Astrocyte (in vitro differentiated cells and primary cell): ENCODE measurements at places on chromosomes 13 and 19. TPM values are rescaled to one million over a fixed set of nuclear protein-coding genes. Genes with fewer than 3 reads are reported as not detected.

DNA sequence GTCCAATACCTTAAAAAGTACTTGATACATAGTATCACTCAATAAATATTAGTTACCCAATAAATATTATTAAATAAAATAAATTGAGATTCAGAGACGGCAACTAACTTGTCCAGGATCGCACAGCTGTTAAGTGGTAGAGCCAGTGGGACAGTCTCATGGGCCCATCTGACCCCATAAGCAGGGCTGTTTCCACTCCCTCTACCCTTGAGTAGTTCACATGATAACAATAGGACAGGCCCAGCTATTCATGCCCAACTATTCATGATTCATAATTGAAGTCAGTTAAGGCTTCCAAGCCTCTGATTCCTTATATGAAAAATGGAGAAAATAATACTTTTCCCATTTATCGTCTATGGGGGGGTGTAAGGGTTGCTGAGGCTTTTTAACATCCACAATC is 78.2 kb downstream of the C13orf42 start:
- peaks cover 3% of the 10 kb centered on the region for H3K27me3 ChIP-seq
- no peak overlapping the region for H3K27ac ChIP-seq
- no peaks in the 10 kb centered on the region for H3K4me1 ChIP-seq
- no peak overlapping the region for H3K4me3 ChIP-seq

DNA sequence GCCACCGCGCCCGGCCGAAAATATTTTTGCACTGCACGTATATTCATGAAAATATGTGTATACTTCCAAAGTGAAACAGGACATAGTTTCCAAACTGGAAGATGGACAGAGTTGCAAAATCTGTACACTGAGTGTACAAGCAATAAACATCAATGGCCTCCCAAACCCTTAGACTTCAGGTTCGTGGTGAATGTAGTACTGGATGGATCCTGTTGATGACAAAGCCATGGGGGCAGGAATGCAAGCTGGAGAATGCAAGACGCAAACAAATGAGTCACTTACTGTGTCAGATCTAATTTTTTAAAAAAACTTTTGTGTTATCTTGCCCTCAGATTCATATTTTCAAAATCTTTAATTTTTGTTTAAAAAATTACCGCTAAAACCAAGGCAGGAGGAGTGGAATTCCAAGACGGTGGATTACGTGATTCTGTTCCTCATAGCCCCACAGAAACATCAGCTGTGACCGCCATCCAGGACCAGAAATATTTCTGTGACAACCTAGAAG is 12.7 kb upstream of the LILRA2 start:
- no peak overlapping the region for H3K4me3 ChIP-seq
- H3K4me1 ChIP-seq = no peaks in the 10 kb centered on the region
- H3K36me3 ChIP-seq = no peaks in the 10 kb centered on the region

GRCh38 chr19:13014101-13014920 is 19.0 kb downstream of the NFIX start:
- DNase-seq = no peak
- no peaks in the 10 kb centered on the region for H3K27me3 ChIP-seq
- H3K4me1 ChIP-seq = peaks cover 82% of the 10 kb centered on the region

GRCh38 chr19:45296355-45296754 is 26.3 kb downstream of the CKM start:
- H3K36me3 ChIP-seq = peaks cover 4% of the 10 kb centered on the region
- no peak overlapping the region for H3K27ac ChIP-seq
- no peak for DNase-seq
- no peak overlapping the region for H3K4me3 ChIP-seq
- H3K4me1 ChIP-seq = no peaks in the 10 kb centered on the region

DNA sequence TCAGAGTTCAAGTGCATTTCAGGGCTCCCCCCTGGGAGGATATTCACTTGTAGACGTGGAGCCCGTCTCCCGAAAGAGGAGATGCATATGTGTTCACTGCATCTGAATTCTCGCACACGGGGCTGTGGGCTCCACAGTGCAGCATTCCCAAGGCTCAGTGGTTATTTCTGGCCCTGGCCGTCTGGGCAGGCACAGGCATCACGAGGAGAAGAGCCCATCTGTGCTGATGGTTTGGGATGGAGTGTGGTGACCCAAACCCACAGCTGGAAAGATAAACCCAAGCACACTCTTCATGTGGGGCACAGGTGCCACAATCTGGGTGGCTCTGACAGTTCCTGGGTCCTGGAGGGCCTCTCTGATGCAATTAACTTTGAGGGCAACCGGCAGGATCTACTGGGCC is 242.1 kb downstream of the TSHZ3 start:
- no peaks in the 10 kb centered on the region for H3K27me3 ChIP-seq
- H3K4me3 ChIP-seq = no peak overlapping the region
- DNase-seq = no peak
- H3K27ac ChIP-seq = no peak overlapping the region
- no peaks in the 10 kb centered on the region for H3K4me1 ChIP-seq

DNA sequence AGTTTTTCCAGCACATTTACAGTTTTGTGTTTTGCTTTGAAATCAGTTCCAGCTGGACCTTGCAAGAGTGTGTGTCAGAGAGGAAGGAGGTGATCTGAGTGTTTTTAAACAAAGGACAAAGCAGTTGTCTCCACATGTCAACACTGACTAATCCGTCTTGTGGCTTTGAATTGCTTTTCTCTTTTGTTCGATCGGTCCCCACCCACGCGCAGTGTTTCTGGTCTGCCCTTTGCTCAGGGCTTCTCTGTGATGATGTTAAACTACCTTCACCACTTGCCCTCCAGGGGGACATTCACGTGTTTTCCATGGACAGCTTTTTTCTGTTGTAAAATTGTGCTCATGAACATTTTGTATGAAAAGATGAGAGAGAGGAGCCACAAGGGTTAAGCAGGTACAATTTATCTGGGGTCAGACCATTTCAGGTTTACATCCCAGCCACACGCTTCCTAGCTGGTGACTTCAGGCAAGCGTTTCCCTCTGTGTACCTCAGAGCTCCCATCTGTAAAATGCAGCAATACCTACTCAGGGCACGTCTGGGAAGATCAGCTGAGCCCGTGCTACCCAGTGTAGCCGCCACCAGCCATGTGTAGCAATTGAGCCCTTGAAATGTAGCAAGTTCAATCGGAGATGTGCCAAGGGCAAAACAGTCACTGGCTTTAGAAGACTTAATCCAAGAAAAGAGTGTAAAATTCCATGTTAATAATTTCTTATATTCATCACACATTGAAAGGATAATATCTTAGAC is 13.5 kb upstream of the PLA2G4C start:
- peaks cover 4% of the 10 kb centered on the region for H3K36me3 ChIP-seq
- H3K4me3 ChIP-seq = no peak overlapping the region
- peaks cover 19% of the 10 kb centered on the region for H3K4me1 ChIP-seq

- H3K36me3 ChIP-seq = no peaks in the 10 kb centered on the region
- H3K27me3 ChIP-seq = no peaks in the 10 kb centered on the region
- no peak overlapping the region for H3K27ac ChIP-seq
- H3K4me1 ChIP-seq = peaks cover 7% of the 10 kb centered on the region
Observed at GRCh38 chr19:56110515-56111448, 10.3 kb downstream of the ZNF787 start.

GRCh38 chr13:96772426-96772825 is 221.8 kb downstream of the OXGR1 start:
- no peaks in the 10 kb centered on the region for H3K36me3 ChIP-seq
- H3K4me1 ChIP-seq = no peaks in the 10 kb centered on the region

DNA sequence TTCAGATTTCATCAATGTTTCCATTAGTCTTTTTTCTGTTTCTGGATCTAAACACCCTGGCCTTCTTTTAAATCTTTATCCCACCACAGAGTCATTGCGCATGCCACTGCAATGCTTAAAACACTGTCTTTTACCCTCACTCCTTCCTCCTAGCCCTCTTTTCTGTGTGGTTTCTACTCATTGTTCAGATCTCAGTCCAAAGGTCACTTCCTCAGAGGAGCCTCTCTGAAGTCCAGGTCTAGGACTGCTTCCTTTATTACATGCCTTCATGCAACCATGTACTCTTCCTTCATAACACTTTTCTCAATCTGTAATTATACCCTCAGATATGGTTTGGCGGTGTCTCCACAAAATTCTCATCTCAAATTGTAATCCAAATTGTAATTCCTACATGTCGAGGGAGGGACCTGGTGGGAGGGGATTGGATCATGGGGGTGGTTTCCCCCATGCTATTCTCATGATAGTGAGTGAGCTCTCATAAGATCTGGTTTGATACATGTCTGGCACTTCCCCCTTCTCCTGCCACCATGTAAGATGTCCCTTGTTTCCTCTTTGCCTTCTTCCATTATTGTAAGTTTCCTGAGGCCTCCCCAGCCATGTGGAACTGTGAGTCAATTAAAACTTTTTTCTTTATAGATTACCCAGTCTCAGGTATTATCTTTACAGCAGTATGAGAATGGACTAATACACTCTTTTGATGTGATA is 808.9 kb downstream of the DIAPH3 start:
- H3K4me1 ChIP-seq = no peaks in the 10 kb centered on the region
- no peak overlapping the region for H3K27ac ChIP-seq
- DNase-seq = no peak
- no peaks in the 10 kb centered on the region for H3K36me3 ChIP-seq
- no peak overlapping the region for H3K4me3 ChIP-seq

Gene CCDC61
- total RNA-seq = 6.6 and 6.7 TPM in 2 replicates

Gene CEACAM8
- not detected in 2 replicates for total RNA-seq

Gene CCL25
- total RNA-seq = not detected in 2 replicates

Gene HS6ST3
- 0.07 TPM in 1 of 2 replicates, not detected in the other for total RNA-seq

Gene NR2C2AP
- total RNA-seq = 4.3 and 5.1 TPM in 2 replicates
